ENCODE measurements at places on chromosomes 3 and 15.

DNA sequence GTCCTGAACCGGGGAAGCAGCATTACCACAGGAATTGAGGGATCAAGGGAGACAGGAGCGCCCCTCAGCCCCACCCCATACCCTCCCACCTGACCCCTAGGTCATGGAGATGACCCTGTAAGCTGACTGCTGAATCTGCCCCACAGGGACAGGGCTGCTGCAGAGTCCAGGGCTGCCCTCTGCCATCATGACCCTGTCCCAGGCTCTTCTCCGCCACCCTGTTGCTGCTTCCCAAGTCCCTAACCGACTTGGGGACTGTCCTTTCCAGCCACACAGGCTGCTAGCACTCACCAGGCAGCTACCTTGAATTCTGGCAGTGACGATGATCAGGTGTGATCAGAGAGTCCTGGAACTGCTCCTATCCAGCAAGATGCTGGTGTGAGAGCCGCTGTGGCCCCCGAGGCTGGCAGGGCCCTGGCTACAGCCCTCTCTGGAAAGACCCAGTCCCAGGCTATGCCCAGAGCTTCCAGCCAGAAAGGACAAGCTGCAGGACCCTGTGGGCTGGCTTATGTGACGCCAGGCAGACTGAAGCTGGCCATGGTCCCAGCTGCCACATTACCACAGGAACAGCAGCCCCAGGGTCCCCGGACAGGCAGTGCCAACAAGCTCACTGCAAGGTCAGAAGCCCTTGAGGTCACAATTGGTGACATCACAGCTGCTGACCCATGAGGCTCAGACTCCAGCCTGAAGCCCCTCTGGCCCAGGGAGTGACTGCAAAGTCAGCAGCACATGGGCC, at the start of gene C3orf22:
Gene C3orf22, minus strand, starts transcription at position 597 of the 736 bp plus-strand sequence. CDS start 5,542 bp downstream, outside the sequence.
- DNase-seq: no peak

GRCh38 chr15:77667338-77668234, 34.9 kb upstream of the LINGO1 start:
- no peak for DNase-seq

- DNase-seq: no peak
These were observed 66.2 kb upstream of the TPM1 start for GRCh38 chr15:62976301-62976881.

DNA sequence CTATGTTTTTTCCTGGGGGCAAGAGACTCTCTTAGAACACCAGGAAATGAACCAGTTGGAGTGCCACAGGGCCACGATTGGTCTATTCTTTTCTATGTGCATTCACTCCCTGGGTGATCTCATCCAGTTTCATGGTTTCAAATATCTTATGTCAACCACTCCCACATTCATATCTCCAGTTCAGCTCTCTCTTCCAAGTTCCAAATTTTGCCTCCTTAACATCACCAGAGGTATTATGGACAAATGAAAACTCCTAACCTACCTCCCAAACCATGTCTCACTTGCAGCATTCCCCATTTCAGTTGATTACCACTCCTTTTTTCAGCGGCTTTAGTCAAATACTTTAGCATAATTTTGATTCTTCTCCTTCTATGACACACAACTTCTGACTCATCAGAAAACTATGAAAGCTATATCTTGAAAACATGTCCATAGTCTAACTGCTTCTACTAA, 203.1 kb upstream of the SEMA6D start:
- DNase-seq: no peak

- DNase-seq: no peak
These were observed 21.0 kb upstream of the NFKBIZ start for GRCh38 chr3:101828276-101828675.

GRCh38 chr3:142601713-142602112, 5.5 kb downstream of the PLS1 start:
- no peak for DNase-seq

- peak; percentile 9 for DNase-seq
These were observed 252.0 kb downstream of the CACNA2D3 start for GRCh38 chr3:54374214-54374852.

GRCh38 chr3:54182242-54182641, 59.9 kb downstream of the CACNA2D3 start:
- no peak for DNase-seq

GRCh38 chr15:74808078-74808839, 4.4 kb upstream of the LMAN1L start:
- DNase-seq: no peak

DNA sequence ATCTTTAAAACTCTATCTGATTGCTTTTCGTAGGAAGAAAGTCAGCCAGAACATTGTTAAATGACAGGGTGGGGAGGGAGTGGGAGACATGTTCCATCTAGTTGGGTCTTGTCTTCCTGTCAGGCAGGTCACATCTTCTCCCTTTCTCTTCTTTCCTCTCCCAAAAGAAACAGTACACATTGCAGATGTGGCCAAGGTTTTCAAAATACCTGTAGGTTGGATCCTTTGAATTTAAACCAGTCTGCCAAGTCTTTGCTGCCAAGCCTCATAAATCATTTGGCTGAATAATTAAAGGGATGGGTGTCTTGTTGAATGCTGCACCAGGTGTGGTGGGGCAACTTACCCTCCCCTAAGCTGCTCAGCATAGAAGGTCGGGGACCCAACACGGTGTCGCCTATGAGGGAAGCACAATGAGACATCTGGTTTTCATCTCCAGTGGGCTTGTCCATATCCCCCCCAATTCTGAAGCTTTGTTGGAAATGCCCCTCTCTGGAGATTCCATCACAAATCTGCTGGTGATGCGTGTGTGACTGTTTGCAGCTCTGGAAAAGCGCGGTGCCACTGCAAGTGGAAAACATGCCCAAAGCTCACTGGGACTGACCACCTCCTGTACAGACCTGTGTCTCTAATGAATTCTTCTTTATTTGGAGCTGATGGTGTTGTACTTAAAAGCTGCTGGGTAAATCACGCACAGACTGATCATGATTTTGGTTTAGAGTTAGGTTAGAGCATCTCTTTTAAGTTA, 112.6 kb downstream of the FILIP1L start:
- no peak for DNase-seq

GRCh38 chr15:34147371-34148140, 45.7 kb downstream of the PGBD4 start:
- no peak for DNase-seq

- no peak for DNase-seq
These were observed 976.3 kb downstream of the DIPK2A start for GRCh38 chr3:144947895-144948294.
